Glutamatergic neuron (in vitro differentiated cells): ENCODE measurements at places on chromosomes 12 and 14.

DNA sequence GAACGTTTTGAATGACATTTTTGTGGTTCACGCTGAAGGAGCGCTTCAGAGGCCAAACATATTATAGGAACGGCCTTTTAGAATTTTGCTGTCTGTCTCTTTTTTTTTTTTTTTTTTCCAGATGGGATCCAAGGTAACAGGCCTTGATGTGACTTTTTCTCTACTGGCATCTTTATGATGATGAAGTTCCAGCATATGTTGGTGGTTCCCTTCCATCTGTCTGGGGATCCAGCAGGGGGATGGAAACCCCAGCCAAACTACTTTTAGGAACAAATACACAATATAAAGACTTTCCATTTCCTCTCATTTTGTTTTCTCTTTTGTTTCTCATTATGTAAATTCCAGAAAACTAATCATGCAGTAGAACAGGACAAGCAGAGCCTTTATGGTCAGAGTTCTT is 239.3 kb upstream of the PRICKLE1 start:
- no peak for DNase-seq
- H3K4me1 ChIP-seq, result peaks cover 3% of the 10 kb centered on the region
- H3K4me3 ChIP-seq, result no peak overlapping the region

DNA sequence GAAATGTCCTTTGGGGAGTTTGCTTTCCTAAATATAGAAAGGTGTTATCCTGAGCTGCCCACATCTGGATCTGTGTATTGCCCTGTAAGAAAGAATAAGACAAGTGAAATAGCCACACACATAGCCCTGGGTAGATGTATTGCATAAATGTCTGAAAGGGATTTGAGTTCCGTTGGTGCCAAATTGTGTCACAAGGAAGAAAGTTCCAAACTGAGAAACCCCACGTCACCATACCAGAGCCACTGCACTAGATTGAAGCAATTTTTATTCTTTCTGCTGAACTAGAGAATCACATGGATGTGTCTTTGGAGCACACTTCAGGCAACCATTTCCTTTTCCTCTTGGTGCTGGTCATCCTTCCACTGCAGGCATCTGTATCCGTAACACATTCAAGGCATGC is 5.0 kb downstream of the RNASE9 start:
- no peak overlapping the region for H3K4me3 ChIP-seq
- no peaks in the 10 kb centered on the region for H3K4me1 ChIP-seq
- peaks cover 3% of the 10 kb centered on the region for H3K27me3 ChIP-seq
- no peak for DNase-seq

DNA sequence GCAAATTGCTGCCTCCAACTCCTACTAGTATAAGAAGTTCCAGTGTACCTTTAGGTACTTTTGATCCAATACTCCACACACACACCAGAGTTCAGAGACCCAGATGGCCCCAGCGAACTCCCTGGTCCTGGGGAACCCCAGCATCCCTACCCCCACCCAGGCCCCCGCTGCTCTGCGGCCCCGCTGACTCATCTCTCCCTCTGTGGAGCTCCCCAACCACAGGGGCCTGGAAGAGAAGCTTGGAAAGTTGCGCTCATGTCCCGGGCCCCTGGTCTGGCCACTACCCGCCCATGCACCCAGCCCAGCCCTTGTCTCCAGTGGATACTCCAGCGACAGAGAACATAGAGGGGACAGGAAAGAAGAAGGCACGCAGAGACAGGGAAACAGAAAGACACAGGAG is 4.2 kb upstream of the SP7 start:
- no peak for DNase-seq
- H3K4me1 ChIP-seq, result peaks cover 8% of the 10 kb centered on the region
- no peaks in the 10 kb centered on the region for H3K36me3 ChIP-seq
- H3K27me3 ChIP-seq, result peaks cover 2% of the 10 kb centered on the region
- no peak overlapping the region for H3K27ac ChIP-seq

DNA sequence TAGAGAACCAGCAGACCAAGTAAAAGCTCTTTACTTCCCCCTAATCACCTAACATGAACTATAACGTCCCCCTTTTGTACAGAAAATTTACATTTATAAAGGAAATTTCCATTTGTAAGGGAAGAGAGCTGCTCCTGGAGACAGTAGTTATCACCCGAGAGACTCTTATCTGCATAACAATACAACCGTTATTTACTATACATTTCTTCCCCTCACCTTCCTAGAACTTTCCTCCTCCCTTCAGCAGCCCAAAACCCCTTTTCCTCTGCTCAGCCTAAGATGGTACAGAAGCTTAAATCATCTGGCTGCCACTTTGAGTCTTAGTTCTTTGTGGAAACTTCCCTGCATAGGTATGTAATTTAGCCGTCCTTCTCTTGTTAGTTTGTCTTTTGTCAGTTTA is 40.4 kb upstream of the ETV6 start:
- no peak overlapping the region for H3K27ac ChIP-seq
- DNase-seq, result no peak
- H3K27me3 ChIP-seq, result no peaks in the 10 kb centered on the region
- no peaks in the 10 kb centered on the region for H3K36me3 ChIP-seq
- no peak overlapping the region for H3K4me3 ChIP-seq

- peaks cover 4% of the 10 kb centered on the region for H3K27me3 ChIP-seq
- peaks cover 5% of the 10 kb centered on the region for H3K4me1 ChIP-seq
- H3K4me3 ChIP-seq, result no peak overlapping the region
- no peak overlapping the region for H3K27ac ChIP-seq
- no peak for DNase-seq
These were observed 138.1 kb upstream of the C14orf180 start for GRCh38 chr14:104441275-104442106.

DNA sequence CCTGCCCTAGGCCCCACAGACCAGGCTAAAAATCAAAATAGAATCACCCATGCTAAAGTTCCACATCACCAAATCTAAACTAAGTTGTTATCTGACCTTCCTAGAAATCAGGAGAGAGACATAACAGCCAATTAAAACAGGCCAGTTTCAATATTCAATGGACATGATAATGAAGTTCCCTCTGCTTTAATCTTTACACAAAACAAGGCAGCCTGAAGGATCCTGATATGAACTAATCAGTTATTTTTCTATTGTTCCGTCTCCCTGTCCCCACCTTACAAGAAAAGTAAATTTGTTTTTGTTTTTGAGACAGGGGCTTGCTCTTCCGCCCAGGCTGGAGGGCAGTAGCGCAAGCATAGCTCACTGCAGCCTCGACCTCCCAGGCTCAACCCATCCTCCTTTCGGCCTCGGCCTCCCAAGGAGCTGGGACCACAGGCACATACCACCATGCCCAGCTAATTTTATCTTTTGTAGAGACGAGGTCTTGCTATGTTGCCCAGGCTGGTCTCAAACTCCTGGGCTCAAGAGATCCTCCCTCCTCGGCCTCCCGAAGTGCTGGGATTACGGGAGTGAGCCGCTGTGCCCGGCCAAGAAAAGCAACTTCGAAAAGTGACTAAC is 5.4 kb upstream of the CEBPE start:
- peaks cover 11% of the 10 kb centered on the region for H3K36me3 ChIP-seq
- H3K27ac ChIP-seq, result no peak overlapping the region
- H3K27me3 ChIP-seq, result peaks cover 4% of the 10 kb centered on the region
- peaks cover 9% of the 10 kb centered on the region for H3K4me1 ChIP-seq

DNA sequence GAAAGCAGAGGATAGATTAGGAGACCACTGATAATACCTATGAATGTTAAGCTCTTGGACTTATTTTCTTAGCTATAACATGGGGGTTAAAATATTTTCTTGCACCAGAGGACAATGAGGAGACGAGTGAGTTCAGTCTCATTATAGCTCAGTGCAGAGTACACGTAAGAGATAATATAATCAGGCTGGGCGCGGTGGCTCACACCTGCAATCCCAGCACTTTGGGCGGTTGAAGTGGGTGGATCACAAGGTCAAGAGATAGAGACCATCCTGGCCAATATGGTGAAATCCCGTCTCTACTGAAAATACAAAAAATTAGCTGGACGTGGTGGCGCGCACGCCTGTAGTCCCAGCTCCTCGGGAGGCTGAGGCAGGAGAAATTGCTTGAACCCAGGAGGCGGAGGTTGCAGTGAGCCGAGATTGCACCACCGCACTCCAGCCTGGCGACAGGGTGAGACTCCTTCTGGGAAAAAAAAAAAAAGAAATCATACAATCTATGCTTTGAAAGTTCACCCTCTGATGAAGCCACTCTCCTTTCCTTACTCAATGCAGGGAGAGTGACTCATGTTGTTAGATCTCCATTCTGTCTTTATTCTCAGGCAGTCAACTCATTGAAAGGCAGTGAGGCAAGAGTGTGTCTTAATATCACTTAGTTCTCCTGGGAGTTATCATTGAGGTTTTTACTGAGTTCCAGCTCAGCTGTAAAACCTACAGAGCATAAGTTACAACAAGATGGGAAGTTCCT is 134.2 kb downstream of the SYNE2 start:
- no peak overlapping the region for H3K4me3 ChIP-seq
- no peak overlapping the region for H3K27ac ChIP-seq
- H3K4me1 ChIP-seq, result no peaks in the 10 kb centered on the region
- no peaks in the 10 kb centered on the region for H3K36me3 ChIP-seq
- DNase-seq, result no peak
- H3K27me3 ChIP-seq, result no peaks in the 10 kb centered on the region
